ENCODE measurements at places on chromosomes 2 and 18.
A peak's percentile ranks its signal among the peaks of the same experiment; 100 is the strongest.

DNA sequence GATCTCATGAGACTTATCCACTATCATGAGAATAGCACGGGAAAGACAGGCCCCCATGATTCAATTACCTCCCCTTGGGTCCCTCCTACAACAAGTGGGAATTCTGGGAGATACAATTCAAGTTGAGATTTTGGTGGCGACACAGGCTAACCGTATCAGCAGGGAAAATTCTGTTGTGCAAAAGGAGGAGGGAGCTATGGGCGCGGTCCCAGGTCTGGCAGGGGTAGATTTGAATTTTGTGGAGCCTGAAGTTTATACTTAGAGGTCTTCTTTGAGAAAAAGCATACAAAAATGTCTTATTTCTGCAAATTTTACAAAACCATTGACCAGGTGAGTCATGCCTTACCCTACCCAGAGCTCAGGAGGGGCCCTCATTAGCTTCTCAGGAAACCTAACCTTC lies 36.6 kb downstream of the SLC4A3 start:
- DNase-seq = no peak

DNA sequence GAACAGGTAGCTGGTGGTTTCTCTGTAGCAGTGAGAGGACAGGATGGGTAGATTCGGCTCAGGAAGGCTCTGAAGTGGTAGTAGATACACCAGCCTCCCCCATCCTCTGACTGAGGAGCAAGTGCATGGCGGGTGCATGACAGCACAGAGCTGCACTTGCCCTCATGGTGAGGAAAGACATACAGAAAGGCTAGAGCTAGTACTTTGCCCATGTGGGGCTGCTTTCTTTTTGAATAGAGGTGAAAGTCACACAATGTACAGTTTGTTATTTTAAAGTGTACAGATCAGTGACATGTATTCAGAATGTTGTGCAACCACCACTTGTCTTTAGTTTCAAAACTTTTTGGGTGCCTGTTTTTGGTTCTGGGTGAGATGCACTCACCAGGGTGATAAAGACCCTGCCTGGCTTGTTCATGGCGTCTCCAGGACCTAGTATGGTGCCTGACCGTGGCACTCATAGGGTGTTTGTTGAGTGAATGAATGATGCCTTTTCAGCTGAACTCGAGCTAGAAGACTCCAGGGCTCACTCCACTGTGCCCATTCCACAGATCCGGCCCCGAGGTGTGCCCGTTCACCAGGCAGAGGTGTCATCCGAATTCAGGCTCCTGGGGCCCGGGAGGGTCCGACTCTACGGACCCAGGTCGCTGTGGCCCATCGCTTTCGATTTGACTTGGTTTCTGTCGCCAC lies 421 bp upstream of the VAMP5 start:
- DNase-seq = no peak

DNA sequence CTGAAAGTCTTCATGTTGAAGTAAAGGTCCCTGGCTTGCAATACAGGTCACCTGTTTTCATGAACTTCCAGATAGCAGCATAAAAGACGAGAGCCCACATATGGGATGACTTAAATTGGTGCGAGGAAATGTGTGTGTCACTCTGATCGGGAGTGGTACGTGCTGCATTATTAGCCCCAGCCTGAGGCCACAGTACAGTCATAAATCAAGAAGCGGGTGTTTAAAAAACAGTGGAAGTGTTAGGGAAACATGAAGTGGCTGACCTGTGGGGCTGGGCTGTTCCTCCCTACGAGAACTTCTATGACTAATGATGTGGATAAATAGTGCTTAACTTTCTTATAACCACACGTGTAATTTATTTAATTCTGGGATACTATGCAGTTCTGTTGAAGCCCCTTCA lies 24.4 kb downstream of the RDH14 start:
- DNase-seq = no peak

- DNase-seq = no peak
Observed at GRCh38 chr2:903223-903900, 47.3 kb upstream of the SNTG2 start.

- no peak for DNase-seq
Observed at GRCh38 chr2:191907545-191907944, 60.7 kb upstream of the CAVIN2 start.

DNA sequence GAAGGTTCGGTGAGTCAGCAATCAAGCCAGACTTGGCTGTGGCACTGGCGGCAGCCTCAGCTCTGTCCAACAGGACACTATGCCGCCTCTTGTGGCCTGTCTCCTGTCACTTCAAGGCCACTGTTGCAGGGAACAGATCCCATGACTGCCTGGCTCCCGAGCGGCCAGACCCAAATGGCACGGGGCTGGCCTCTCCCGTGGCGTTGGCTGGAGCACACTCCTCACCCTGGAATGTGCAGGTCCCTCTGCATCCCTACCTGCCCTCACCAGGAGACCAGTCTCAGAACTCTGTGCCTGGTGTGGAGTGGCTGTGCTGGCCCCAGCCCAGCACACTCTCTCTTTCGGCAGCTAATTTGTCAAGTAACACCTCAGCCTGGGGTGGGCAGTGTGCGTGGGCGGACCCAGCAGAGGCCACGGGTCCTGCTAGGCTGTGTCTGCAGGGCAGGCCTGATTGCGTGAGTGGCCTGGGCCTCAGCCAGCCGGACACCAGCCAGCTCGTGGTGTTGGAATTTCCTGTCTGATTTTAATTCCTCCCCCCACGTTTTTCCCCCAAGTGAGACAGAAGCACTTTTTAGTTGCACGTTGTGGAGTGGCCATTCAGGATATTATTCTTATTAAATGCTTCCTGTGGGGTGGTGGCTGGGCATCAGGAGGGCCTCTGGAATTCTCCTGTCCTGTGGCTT lies 179.3 kb downstream of the GLI2 start:
- peak; percentile 72 for DNase-seq

- DNase-seq = no peak
Observed at GRCh38 chr2:134218930-134219658, 34.8 kb upstream of the MGAT5 start.

Data from H4 (cell line).